D341Med (cell line): ENCODE measurements at places on chromosomes 1 and 21.
A peak's percentile ranks its signal among the peaks of the same experiment; 100 is the strongest.

GRCh38 chr21:26842974-26843932, 2.0 kb downstream of the ADAMTS1 start:
- peak; percentile 60 for DNase-seq

GRCh38 chr1:111214884-111215283, 12.6 kb upstream of the CHI3L2 start:
- no peak for DNase-seq

DNA sequence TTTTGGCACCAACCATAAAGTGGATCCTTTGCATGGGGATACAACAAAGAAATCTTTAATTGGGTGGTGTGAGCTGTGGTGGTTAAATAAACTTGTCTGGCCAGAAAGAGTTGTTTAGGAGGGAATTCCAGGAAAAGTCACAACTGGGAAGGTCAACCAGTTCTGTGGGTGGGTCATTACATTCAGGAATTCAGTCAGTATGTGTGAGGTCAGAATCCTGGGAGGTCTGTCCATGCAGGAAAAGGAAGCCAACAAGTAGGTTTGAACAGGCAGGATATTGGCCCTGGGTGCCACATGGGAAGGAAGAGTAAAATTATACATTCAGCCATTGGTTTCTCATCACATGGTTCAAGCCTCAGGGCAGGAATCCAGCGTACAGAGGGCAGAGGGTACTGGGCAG, 162.3 kb upstream of the ADAMTS5 start:
- DNase-seq, result no peak

- no peak for DNase-seq
Measured at GRCh38 chr1:53986458-53986857, 31.5 kb downstream of the LDLRAD1 start.

- no peak for DNase-seq
Measured at GRCh38 chr1:16978567-16979474, 1.6 kb downstream of the MFAP2 start.

DNA sequence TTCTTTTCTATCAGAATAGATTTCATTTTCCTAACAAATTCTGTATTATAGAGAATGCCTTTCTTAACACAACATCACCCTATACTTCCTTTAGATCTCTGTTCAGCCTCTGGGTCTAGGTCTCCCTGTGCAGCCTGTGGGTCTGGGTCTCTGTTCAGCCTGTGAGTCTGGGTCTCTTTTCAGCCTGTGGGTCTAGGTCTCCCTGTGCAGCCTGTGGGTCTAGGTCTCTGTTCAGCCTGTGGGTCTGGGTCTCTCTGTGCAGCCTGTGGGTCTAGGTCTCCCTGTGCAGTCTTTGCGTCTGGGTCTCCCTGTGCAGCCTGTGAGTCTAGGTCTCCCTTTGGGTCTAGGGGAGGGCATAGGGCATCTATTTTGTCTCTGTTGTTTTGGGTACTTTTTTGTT, 59.6 kb upstream of the DIP2A start:
- no peak for DNase-seq

GRCh38 chr21:42784896-42785451, 94.4 kb downstream of the WDR4 start:
- DNase-seq, result peak; percentile 26

GRCh38 chr1:78619446-78619802, 824 bp upstream of the IFI44L start:
- no peak for DNase-seq

DNA sequence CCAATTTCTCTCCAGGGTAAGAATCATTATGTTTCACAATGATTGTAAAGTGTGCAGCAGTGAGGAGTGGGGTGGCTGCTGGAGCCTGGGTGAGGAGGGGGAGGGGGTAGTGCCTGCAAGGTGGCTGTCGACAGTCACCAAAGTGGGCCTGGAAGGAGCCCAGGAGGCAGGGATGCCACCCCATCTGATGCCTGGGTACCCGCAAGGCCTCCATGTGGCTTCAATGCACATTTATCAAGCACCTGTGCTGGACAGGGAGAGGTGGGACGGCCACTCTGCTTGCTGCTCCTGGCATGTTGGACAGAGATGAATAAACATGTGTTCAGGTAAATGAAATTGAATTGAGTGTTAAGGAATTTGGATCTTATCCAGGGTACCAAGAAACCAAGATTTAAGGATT, 78.8 kb upstream of the DISP3 start:
- no peak for DNase-seq

GRCh38 chr21:17597680-17598079, 15.0 kb downstream of the BTG3 start:
- DNase-seq, result no peak

DNA sequence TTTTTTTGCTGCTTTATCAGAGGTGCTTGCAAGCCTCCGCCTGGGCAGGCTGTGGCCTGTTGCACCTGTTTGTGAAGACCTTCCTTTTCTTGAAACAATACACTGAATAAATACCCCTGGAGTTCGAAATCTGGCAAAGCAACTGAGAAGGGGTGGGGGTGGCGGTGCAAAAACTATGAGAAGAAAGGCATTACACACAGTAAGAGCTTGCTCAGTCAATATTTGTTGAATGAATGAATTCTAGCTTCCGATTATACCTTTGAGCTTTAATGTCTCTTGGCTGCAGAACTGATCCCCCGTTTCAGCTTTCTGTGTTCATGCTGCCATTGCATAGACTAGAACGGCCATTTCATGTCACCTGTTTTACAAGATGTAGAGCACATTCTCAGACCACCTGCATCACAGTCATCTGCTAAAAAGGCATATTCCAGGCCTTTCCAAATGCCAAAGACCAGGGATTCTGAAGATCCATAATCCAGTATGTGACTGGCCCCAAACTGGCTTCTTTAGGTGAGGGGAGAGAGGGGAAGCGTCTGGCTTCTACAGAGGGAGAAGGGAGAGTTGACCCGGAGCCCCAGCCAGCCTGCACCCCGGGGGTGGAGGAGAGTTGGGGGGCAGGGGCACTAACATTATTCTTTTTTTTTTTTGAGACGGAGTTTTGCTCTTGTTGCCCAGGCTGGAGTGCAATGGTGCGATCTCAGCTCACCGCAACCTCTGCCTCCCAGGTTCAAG, 111.5 kb downstream of the ETS2 start:
- DNase-seq, result no peak

DNA sequence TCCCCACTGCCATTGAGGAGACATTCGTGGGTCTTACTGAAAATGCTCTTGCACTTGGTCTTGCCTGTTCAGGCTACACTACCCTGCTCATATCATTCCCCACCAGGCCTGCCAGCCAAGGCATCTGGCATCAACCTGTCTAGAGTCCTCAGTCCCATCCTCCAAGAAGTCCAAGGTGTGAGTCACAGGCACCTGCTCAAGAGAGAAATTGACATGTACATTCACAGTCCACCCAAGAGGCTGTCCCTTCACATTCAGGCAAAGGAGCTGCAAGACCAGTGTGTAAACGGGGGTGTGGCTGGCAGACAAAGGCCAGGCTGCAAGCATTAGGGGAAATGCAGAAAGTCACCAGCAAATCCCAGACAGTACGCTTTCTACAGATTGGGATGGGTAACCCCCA, 13.1 kb upstream of the PLA2G2C start:
- no peak for DNase-seq

GRCh38 chr1:204323887-204324286, 35.8 kb downstream of the PLEKHA6 start:
- no peak for DNase-seq

DNA sequence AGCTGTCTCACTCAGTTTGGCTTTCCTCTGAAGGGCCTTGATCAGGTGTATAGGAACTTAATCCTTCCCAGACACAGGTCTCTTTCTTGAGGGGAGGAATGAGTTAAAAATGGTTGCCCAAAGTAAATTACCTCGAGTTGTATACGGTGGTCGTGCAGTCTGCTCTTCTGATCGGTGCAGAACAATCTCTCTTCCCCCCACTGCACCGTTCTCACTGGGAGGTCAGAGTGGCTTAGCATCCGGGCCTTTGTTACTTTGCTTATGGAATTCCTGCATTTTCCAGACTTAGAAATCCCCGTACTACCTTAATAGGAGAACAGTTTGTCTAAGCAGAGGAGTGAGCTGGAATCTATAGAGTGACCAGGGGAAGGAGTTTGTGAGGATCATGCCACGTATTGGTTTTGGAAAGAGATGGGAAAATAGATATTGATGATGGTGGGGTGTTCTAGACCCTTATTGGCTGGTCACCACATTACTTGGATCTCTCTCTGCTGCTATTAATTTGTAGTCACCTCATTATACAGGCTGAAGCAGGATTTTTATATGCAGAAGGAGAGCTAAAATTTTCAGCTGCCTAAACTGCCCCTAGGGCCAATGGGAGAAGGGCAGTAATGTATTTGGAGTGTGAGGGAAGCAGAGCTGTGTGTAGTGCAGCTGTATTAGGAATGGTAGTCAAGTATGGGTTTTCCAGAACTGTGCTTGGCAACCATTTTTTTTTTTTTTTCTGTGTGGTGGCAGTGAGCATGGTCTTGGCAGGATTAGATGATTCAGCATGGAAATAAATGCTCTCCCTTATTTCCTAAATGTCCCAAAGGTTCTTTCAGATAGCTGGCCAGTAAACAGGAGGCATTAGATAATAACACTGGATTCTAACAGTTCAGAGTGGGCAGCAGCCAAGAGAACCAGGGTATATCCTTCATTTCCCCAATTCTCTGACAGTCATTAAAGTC, 81.5 kb downstream of the NDUFS5 start:
- DNase-seq, result no peak

DNA sequence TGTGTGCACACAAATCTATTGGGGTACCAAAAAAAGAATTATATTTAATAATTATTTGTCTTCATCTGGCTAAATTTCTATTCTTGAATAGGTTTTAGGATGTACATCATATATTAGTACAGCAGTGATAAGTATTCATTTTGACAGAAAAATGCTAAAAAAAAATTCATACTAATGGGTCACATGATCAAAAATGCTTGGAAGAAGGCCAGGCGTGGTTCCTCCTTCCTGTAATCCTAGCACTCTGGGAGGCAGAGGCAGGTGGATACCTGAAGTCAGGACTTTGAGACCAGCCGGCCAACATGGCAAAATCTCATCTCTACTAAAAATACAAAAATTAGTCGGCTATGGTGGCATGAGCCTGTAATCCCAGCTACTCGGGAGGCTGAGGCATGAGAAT, 26.9 kb upstream of the PTGFRN start:
- DNase-seq, result no peak

DNA sequence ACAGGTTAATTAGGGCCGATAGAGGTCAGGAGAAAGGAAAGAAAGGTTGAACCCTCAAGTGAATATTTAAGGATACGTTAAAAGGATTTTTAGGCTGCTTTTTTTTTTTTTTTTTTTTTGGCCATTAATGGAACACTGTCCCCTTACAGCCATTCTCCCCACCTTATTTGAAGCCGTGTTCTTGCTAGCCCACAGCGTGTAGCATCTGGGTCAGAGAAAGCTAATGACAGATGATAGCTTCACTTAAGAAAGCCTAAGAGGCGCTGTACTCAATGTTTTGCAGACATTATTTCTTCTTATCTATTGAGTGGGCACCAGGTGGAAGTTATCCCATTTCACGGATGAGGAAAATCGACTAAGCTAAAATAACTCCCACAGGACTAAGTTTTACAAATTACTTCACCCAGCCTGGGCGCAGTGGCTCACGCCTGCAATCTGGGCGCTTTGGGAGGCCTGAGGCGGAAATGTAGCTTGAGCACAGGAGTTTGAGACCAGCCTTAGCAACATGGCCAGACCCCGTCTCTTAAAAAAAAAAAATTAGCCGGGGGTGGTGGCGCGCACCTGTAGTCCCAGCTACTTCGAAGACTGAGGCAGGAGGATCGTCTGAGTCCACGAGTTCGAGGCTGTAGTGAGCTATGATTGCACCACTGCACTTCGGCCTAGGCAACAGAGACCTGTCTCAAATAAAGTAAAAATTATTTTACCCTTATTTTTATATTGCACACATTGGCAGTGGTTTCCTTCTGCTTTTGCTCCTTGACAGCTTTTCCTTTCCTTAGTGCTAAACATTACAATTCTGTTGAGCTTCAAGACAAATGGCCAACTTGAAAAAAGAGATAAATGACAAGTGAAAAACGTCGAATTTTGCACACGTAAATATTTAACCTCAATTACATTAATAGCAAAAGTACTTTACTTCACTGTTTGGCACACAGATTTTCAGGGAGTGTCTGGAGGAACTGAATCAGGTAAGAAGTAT, 1.1 kb upstream of the PHTF1 start:
- DNase-seq, result no peak

DNA sequence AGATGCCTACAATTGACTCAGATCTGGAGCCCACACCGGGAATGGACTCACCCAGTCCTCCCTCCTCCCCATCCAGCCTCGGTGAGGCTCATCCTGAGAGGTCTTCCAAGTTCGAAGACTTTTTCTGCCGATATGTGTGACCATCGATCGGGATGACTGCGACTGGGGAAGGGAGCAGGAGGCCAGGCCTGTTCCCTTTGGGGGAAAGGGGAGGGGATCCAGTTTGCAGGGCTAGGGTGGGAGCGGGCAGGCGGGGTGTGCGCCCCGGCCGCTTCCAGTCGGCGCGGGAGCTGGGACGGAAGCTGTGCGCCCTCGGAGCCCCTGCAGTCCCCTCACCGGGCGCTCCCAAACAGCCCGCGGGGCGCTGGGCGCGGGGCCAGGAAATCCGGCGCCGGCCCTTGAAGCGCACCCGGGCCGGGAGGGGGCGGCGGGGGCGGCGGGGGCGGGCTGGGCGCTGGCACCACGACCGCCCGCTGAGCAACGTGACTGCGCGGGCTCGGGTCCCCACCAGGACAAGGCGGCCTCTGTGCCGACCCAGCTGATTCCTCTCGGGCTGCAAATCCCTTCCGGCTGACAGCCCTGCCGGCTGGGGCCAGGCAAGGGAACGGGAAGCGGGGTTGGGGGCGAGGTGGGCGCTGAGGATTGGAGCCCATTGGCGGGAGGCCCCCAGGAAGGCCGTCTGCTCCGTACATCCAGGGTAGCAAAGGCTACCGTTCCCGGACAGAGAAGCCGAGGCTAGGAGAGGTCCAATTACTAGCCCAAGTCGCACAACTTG, 103.9 kb downstream of the EBNA1BP2 start:
- no peak for DNase-seq

DNA sequence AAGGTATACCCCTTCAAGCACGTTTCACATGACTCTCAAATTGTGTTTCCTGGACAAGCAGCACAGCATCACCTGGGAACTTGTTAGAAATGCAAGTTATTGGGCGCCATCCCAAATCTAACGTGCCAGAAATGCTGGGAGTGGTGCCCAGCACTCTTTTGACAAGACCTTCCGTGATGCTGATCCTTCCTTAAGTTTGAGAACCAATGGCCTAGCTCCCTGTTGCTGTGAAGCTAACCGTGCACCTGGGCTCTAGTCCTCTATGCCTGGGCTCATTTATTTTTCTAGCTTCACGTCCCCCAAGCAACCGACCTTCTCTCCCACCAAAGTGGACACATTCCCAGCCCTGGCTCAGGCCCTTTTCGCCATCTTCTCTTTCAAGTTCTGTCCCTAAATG, 4.3 kb downstream of the BEST4 start:
- DNase-seq, result no peak

DNA sequence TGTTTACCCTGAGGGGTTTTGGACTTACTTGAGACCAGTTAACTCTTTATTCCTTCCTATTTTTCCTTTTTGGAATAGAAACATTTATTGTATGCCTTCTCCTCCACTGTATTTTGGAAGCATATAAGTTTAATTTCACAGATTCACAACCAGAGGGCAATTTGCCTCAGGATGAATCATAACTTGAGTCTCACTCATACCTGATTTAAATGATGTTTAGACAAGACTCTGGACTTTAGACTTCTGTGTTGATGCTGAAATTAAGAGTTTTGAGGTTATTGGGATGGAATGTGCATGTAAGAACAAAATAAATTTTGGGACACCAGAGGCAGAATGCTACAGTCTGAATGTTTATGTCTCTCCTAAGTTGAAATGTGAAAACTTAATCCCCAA, 7.1 kb upstream of the ADAM30 start:
- no peak for DNase-seq
